ENCODE measurements at places on chromosomes 13 and 19.

- DNase-seq = no peak
Measured at GRCh38 chr13:22925881-22926747, 254.7 kb upstream of the SGCG start.

DNA sequence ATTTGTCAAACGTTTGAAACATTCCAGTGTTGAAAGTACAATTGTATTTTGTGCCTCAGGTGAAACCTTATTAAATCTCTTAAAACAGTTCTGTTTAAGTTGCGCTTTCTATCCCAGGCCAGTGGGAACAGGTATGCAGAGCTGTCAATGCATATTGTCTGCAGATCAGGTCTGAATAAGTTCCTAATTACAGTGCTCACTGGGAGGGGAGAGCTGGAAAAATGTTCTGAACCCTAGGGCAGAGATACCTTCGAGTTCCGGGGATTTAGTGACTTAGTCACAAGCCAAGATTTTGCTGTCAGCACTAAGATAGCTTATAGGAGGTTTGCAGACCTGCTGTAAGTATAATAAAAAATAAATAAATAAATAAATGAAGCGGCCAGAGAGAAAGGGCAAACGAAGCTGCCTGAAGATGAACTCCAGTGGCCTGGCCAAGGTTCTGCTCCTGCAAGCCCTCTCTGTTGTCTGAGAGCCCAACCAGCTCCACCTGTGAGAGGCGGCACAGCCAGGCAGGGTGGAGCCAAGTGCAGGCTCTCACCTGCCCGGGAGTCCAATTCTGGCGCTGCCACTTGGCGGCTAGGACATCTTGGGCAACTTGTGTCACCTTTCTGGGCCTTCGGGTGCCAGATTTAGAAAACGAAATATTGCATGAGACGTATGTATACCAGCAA, 97.9 kb upstream of the SLC7A1 start:
- no peak for DNase-seq

- DNase-seq = no peak
Measured at GRCh38 chr19:10919352-10920287, 8.8 kb downstream of the YIPF2 start.

GRCh38 chr13:43835701-43836100, 43.8 kb downstream of the CCDC122 start:
- no peak for DNase-seq

- peak; percentile 52 for DNase-seq
Measured at GRCh38 chr13:62846302-62846701, 1430.7 kb upstream of the PCDH20 start.

DNA sequence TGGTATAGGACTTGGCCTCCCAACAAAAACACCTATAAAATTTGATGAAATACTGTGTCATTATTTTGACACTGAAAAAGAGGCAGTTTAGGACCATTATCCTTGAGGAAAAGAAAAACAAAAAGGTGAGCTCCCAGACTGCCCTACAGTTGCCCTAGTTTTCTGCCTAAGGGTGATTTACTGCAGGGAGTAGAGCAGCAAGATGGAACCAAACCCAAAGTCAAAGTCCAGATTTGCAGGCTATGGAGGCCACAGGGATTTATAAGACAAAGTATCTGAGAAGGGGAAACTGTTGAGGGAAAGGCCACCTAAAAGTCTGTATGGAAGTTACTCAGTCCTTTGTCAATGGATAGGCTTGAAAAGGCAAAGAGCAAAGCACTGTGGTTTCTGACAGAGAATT, 112.4 kb upstream of the TRPC4 start:
- no peak for DNase-seq

DNA sequence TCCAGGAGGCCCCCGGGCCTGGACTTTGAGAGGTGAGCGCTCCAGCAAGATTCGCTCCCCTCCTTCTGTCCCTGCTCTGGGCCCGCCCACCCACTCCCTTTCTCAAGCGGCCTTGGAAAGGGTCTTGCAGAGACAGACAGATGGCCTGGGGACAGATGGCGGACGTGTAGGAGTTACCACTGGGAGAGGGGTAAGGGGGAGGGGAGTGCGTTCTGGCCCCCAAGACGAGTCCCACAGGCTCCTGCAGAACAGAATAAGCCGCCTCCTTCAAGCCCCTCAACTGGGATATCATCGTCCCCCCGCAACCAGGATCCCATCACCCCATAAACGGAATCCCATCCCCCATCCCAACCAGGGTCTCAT, 3.6 kb upstream of the TNFAIP8L1 start:
- no peak for DNase-seq

DNA sequence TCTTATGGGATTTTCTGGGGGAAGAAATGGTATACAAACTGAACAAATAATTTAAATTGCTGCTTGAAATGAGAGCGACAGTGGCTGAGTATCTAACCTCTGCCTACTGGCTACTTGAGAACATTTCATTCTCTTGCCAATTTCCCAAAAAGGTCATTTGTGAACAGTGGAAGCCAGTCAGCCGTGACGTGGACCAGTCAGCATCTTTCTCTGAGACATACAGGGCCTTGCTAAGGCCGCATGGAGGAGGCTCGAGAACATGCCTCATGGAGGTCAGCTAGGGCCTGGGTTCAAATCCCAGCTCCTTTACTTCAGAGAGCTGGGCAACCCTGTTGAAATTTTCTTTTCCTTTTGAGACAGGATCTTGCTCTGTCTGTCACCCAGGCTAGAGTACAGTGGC, 20.3 kb downstream of the ZC3H4 start:
- no peak for DNase-seq

GRCh38 chr13:47076500-47076899, 179.6 kb upstream of the HTR2A start:
- DNase-seq = peak; percentile 19

GRCh38 chr13:109331898-109332297, 454.5 kb downstream of the IRS2 start:
- peak; percentile 42 for DNase-seq

DNA sequence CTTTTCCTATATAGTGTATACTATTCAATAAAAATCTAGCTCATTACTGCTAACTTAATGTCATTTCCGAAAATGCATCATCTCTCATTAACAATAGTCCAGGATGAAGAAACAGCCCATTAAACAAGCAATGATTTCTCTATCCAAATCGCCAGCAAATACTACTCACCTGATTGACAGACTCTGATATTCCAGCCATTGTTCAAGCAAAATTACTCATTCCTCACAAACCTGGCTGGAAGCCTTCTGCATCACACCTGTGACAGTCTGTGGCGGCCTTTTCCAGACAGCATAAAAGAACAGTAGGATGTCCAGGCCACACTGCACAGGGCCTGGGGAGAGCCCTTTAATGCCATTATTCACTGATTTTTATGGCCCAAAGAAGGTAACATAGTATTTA, 115.9 kb downstream of the ABCC4 start:
- peak; percentile 40 for DNase-seq

GRCh38 chr13:98606296-98606695, 29.4 kb upstream of the STK24 start:
- no peak for DNase-seq

- no peak for DNase-seq
Measured at GRCh38 chr13:103812971-103813370, 746.8 kb upstream of the SLC10A2 start.

DNA sequence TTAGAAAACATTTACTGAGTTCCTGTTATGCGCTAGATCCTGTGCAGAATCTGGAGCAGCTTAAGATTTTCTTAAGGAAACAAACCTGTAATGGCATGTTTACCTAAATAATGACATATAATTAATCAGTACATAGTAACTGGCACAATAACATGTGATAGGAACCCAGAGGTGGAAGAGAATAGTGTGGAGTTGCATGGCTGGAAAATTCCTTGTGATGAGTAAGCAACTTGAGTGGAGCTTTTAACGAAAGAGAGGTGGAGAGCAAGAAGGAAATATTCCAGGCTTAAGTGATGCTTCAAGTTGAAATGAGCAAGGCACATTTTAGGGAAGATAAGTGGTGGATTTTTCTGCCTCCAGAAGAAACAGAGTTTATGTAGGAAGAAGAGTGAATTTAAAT, 9.2 kb upstream of the GPC5 start:
- DNase-seq = no peak

- DNase-seq = no peak
Measured at GRCh38 chr19:35309481-35310279, 17.7 kb downstream of the MAG start.
